ENCODE measurements at places on chromosomes 3 and 15.

DNA sequence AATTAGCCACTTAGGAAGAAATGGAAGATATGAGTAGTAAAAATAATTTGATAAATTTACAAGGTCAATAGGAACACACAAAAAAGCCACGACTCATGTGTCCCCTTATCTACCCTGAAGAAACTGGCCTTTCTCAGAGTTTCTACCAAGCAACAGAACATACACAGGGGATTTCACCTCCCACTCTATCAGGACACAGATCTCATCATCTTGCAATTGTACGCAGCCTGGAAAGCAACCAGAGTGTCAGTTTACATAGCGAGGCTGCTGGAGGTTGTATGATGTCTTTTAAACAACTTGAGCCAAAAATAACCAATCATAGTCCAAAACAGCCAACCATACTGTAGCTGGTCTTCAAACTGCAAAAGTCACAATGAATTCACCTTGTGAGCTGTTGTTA is 19.7 kb upstream of the LMOD3 start:
- DNase-seq: no peak

GRCh38 chr3:48012659-48013058 is 3.6 kb downstream of the MAP4 start:
- DNase-seq: no peak

DNA sequence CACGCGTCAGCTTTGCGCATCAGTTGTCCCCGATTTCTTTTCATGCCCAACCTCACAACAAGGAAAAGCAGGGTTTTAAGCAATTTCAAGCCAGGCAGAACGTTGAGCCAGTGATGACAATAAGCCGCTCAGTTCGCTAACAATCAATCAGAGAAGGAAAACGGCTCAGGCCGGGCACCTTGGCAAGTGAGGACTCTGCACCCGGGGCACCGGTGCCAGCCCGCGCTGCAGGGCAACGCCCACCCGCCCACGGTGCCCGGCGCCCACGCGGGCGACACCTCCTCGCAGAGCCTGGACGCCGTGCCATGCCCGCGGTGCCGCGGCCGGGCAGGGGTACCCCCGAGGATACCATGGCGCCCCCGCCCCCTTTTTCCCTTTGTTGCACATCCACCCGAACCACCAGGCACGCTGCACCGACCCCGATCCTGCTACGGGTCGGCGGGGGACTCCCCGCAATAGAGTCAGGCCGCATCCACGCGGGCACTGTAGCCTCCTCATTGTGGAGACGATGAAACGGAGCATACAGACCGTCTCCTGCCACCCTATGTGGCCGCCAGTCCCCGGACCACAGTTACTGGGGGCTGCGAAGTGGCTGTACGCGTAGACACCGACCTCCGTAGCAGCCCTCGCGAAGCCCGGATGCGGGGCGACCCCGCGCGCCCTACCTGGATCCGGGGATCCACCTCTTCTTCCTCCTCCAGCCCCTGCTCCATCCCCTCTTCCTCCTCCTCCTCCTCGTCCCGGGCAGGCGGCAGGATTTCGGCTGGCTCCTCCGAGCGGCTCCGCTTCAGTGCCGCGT is 581 bp downstream of the SH3BP5 start:
- DNase-seq: peak; percentile 31

DNA sequence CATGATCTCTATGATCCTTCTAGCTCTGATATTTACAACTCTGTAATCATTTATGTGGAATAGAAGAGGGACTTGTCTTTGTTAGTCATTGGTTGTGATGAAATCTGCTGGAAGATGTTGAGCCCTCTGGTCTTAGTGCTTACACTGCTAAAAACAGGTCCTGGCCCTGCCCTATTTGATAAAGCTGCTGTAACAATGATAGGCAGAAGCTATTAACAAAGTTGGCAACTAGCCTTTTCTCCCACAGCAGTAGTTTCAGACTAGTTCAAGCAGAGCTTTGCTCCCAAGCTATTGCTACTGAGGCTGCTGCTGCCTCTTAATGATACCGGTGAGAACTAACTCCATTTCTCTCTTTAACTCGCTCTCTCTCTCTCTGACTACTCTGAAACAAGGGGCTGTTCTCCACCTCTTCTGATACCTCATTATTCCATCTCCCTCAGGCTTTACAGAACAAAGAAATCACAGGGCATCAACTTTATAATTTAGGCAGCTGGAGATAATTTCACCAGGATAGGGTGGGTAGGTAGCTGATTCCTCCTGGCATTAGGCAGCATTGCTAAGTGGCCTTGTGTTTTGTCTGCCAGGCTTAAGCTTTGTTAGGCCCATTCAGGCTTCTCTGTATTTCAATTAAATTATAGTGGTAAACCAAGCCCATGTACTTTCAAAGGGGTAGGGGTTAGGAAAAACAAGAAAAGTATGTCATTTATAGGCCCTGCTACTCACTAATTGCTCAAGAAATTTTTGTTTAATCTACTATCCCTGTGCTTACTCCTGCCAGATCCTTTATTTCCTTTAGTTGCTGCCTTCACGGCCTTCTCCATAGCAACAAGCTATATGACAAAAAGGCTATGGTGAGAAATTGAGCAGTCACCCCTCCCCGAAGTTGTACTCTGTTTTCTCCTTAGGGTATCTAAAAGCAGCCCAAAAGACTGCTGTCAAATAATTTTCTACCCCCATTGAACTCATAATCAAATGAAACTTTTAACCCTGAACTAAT is 139.6 kb downstream of the RBPMS2 start:
- no peak for DNase-seq

GRCh38 chr15:70374096-70374495 is 276.4 kb upstream of the TLE3 start:
- DNase-seq: no peak

DNA sequence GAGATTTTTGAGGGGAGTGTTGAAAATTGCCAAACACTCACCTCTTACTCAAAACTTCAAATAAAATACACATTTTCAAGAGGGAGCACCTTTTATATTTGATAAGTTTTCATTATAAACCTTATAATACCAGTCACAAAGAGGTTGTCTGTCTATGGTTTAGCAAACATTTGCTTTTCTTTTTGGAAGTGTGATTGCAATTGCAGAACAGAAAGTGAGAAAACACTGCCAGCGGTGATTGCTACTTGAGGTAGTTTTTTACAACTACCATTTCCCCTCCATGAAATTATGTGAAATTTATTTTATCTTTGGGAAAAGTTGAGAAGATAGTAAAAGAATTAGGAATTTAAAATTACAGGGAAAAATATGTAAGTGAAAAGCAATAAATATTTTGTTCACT is 20.1 kb downstream of the DIPK2A start:
- DNase-seq: no peak

- DNase-seq: no peak
These were observed 7.3 kb downstream of the FAM98B start for GRCh38 chr15:38461066-38461833.

DNA sequence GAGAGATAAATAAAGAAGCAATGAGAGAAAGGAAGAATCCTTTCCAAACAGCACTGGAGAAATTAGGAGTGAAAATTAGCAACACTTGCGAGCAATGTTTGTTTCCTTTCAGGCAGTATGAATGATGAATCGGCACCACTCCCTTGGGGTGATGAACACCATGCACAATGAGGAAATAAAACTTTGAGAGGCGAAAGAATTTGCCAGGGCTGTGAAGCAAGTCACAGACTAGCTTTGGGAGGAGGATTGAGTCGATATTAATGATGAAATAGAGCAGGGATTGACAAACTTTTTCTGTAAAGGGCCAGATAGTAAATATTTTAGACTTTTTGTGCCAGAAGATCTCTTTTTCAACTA is 237.7 kb downstream of the AGBL1 start:
- no peak for DNase-seq

DNA sequence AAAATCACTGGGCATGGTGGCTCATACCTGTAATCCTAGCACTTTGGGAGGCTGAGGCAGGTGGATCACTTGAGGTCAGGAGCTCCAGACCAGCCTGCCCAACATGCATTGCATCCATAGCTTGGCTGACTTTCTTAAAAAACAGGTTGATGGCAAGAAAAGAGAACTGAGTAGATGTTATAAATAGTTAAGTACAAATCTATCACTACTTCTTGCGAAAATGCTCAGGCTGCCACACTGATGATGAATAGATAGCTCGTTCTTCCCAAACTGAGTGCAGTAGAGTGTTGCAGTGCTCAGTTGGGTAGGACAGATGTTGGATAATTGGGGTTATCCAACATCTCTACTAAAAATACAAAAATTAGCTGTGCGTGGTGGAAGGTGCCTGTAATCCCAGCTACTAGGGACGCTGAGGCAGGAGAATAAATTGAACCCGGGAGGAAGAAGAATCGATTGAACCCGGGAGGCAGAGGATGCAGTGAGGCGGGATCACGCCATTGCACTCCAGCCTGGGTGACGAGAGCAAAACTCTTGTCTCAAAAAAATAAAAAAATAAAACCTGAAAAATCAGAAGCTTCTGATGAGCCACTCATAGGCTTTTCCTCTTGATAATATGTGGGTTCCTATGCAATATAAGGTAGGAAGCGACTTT is 1.2 kb downstream of the BTLA start:
- DNase-seq: no peak

GRCh38 chr15:27563765-27564370 is 535.2 kb downstream of the OCA2 start:
- DNase-seq: no peak

- no peak for DNase-seq
These were observed 44.0 kb upstream of the BCL6 start for GRCh38 chr3:187788984-187789857.

DNA sequence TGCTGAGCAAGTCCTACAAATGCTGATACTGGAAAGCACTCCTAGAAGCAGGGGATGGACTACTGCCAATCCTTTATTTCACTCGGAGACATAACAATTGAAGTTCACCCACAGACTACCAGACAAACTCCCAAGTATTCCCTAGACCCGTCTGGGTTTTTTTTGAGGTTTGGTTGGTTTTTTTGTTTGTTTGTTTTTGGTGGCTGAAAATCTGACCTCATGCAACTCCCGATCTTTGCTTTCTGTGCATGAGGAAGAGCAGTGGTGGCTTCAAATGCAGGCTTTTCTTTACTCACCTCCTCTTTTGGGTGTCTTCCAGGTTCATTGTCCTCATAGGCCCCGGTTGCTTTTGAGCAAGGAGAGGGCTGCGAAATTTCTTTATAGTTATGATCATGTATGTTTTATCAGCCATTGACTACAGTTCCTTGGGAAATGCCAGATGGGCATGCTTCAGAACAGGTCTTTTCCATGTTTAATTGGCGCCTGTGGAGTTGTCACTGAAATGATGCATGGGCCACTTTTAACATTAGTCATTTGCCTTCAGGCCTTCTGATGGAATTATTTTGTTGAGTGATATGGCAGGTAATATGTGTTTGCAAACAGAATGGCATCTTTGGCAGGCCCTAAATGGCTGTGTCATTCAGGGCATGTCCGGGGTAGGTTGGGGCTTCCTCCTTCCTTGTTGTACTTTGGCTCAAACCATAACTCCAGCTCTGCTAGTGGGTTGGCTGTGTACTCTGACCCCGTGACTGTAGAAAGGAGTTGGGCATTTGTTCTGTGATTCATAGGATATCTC is 81.3 kb upstream of the ZBED2 start:
- no peak for DNase-seq

- no peak for DNase-seq
These were observed 183.7 kb upstream of the DNAJC19 start for GRCh38 chr3:181173227-181173626.

- DNase-seq: no peak
These were observed 74.0 kb downstream of the B3GALNT1 start for GRCh38 chr3:161031134-161031533.

DNA sequence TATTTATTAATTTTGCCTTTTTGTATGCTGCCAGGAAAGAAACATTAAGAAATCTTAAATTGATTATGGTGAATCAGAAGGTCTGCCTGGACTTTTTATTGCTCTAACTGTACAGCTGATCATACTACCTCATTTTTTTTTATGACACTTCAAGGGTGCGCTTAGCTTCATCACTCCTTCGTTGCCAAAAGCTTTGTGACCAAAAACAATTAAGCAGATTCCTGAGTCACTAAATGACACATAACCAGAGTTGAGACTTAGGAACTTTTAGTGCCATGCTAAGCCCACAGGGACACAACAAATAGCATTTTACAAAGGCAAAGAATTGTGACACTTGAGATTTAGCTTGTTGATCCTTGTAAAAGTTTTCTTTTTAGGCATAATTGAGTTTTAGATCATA is 4.9 kb downstream of the ADIPOQ start:
- no peak for DNase-seq

GRCh38 chr3:82376883-82377282 is 615.4 kb upstream of the GBE1 start:
- DNase-seq: no peak

DNA sequence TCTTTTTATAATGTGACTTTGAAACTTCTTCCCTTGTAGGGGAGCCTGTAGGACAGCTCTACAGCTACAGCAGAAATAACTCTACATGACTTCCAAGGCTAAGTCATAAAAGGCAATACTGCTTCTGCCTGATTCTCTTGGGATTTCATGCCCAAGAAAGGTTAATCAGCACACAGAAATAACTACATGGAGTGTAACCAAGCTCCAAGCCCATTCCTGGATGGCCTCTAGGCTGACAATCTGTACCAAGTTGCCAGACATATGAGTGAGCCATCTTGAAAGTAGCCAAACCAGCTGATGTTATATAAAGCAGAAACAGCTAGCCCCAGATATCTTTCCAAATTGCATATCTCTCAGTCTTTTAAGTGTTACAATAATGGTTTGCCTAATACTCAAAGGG is 75.8 kb upstream of the OSTN start:
- no peak for DNase-seq

DNA sequence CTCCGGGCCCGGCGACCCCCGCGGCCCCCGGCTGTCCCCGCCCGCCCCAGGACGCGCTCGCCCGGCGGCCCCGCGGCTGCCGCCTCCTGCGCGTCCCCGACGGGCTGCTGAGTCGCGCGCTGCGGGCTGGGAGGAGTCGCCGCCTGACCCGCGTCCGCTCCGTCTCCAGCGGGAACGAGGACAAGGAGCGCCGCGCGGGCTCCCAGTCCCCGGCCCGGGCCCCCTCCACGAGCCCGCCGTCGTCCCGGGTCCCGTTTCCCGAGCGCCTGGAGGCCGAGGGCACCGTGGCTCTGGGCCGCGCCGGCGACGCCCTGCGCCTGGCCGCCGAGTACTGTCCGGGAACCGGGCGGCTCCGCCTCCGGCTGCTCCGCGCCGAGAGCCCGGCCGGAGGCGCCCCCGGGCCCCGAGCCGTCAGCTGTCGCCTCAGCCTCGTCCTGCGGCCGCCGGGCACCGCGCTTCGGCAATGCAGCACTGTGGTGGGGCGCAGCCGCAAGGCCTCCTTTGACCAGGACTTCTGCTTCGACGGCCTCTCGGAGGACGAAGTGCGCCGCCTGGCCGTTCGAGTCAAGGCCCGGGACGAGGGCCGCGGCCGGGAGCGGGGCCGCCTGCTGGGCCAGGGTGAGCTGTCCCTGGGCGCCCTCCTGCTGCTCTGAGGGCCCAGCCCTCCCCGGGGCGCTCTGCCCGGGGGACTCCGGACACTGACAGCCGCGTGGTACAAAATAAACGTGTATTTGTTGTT is 1.5 kb downstream of the C2CD4A start:
- peak; percentile 11 for DNase-seq

Measured in CD4-positive, alpha-beta T cell treated with Interleukin-10 for 1 hour (primary cell).